ENCODE measurements at places on chromosomes 6 and 20.
A peak's percentile ranks its signal among the peaks of the same experiment; 100 is the strongest.

GRCh38 chr6:80302716-80303115, 196.2 kb downstream of the BCKDHB start:
- DNase-seq: no peak

DNA sequence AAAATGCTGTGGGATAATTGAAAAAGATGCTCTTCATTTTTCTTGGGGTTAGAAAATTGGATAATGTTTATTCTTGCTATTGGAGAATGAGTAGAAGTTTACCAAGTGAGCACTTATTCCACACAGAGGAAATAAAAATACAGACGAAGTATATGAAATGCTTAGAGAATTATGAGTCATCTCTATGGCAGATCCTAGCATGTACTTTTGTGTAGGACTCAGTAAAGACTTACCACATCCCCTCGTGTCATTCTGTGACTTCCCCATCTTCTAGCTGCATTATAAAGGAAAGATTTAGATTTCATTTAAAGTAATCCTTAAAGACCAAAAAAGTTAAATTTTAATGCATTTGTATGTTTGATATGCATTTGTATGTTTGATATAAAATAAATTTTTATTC, 685.6 kb downstream of the TBC1D32 start:
- DNase-seq: no peak

DNA sequence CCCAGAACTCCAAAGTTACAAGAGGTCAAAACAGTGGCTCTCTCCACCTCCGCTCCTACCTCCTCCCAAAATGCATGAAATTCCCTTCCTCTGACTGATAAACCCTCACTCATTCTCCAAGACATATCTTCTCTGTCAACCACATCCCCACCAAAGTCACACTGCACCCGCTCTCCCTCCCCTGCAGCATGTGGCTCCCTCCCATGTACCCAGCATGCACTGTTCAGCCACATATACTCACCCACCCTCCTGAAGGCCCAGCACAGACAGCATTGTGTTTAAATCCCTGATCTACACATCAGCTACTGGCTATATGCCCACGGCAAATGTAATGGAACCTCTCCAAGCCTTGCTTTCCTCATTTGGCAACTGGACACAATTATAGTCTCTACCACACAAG, 5.5 kb upstream of the POU5F1 start:
- DNase-seq: no peak

DNA sequence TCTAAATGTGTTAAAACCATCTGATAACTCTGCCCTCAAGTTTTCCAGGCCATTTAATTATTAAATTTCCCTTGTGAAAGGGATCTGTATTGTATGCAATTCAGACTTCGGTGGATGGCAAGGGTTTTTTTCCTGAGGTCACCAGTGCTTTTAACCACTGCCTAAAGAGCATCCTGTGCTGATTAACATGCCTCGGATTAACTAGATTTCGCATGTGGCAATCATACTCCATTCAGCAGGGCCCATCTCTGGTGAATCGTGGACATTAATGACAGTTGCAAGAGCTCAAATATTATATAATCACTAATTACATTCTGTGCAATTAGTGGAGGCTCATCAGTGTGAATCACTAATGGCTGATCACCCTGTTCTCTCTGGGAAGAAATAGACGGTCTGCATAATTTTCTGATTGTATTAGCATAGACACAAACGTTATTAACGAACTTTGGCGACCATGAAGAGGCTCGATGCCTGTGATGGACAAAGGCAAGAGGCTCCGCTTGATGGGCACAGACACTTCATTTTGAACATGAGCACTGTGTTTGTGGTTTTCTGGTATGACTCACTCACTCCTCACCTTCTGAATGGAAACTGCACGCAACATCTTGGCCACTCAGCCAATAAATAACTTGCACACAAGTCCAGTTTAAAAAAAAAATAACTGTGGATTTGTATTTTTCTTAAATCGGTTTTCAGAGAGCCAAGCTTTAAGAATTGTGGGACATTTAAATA, 31.4 kb downstream of the LINC00237 start:
- peak; percentile 16 for DNase-seq

DNA sequence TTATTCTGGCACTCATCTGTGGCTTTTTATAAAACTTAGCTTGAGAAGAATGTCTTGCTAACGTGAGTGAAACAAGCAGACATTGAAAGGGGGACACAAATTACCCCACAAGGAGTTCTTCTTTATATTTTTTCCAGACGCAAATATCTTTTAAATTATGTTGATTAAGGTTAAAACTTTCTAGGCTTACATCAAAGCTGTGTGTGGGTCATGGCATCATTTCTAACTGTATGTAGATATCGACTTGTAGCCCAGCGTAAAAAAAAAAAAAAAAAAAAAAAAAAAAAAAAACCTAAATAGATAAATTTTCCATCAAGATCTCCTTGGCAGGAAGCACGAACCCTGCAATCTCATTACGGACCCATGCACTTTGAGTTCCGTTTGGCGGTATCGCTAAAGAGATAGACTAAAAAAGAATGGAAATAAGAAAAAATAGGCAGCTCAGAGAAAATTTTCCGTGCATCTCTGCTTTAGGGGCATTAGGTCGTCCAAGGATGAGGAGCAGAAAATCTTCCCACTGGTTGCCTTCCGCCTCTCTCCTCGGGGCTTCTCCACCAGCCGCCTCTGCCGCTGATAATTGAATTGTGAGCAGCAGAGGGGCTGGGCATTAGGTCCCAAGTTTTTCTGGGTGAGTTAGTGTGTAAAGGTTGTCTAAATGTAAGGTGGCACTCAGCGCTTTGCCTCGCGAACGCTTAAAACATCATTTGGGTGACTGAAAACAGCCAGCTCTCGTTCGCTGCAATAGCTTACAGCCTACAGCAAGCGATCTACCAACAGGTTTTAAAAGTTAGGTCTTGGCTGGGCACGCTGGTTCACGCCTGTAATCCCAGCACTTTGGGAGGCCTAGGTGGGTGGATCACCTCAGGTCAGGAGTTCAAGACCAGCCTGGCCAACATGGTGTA, 194.0 kb downstream of the TRIM27 start:
- DNase-seq: no peak

DNA sequence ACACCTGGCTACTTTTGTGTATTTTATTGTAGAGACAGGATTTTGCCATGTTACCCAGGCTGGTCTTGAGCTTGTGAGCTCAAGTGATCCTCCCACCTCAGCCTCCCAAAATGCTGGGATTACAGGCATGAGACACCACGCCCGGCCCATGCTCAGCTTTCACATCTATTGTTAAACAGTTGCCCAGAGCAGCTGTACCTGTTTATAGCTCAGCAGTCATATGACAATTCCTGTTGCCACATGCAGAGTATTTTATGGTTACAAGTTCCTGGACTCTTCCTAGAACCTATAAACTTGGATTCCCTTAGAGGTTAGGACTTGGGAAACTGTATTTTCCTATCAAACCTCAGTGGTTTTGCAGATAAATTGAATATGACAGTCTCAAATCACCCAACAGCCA, 188.3 kb upstream of the KCNG1 start:
- DNase-seq: no peak

- no peak for DNase-seq
Measured at GRCh38 chr6:15659181-15659580, 3.6 kb downstream of the DTNBP1 start.

DNA sequence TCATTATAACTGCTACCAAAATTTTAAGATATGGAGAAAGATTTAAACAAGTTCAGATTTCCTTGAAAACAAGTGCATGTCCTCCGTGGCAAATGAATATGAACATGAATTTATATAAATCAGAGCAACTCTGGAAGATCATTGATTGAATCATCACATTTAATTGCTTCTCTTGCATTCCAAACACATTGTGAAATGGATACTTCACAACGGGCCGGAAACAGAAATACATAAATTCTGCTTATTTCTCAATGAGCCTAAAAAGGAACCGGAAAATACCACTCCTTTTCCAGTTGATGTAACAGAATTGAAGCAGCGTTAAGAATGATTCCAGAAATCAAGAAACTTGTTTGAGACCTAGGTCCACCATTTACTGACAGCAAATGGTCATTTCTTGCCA, 134.6 kb upstream of the BTN3A2 start:
- DNase-seq: no peak

- no peak for DNase-seq
Measured at GRCh38 chr6:163290545-163291274, 123.8 kb upstream of the QKI start.

DNA sequence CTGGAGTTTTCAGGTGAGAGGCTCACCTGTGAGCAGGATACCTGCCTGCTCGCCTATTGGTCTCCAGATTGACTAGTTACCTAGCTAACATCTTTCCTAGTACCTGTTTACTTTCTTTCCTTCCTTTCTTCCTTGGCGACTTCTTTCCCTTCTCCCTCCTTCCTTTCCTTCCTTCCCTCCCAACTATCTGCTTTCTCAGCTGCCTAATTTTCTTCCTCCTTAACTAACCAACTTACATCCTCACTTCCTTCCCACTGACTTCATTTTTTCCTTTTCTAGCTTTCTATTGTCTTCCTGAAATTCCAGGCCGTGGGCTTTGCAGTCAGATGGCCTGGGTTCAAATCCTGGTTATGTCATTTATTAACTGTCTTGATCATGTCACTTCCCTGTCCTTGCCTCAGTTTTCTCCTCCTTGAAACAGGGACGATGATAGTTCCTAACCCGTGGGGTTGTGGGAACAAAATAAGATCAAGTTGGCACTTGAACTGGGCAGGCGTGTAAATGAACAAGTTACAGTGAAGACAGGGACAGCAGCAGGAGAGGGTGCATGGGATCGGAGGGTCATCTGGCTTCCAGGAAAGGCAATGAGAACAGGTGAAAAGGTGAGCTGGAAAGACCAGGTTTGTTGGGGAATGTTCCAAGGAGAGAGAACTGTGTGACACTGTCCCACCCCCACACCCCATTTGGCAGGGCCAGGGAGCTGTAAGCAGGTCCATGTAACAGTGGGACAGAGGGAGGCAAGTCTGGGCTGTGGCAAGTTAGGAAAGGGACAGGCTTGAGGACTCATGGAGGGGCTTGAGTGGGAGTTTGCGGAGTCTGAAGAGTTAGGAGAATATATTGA, 540 bp downstream of the SGK2 start:
- no peak for DNase-seq

- no peak for DNase-seq
Measured at GRCh38 chr6:169838346-169839028, 87.1 kb downstream of the ERMARD start.

DNA sequence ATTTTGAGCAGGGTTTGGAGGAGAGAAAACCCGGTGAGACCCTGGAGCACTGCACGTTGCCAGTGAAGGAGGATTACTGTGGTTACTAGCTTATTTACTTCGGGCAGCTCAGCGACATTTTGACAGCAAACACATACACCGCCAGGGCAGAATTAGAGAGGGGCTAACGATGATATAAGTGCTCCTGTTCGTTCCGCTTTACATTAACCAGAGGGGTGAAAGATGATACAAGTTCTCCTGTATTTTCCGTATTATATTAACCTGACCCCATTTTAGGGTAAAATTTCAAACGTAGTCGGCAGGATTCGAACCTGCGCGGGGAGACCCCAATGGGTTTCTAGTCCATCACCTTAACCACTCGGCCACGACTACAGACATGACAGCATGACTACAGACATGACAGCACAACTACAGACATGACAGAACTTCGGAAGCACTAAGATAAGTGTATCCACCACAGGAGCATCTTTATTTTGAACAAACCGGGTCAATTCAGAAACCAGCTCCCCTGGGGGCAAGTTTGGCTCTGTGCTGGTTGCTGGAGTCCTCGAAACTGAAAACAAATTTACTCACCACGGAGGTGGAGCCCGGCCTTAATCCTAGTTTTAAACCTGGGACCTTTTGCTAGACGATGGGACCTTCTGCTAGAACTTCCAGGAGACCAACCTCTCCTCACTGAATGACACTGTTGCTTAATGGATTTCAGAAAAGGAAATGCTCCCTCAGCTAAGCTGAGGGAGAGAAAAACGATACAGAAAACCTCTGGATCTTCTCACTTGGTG, 80.4 kb upstream of the ZNF184 start:
- no peak for DNase-seq

DNA sequence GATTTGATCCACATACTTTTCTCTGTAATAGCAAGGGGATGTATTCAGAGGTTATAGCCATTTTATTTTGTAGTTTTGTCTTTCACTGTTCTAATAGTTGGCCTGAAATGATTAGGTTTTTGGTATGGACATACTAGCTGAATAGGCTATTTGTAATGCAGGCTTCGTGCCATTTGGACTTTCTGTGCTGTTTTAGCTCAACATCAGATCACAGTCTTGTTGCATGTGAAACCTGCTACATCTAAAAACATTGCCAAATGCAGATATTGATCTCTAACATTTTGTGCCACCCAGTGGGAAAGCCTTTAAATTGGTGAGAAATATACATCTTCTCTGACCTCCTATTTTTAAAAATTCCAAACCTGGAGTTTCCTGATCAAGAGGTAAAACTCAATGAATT, 157.5 kb upstream of the SCGN start:
- no peak for DNase-seq

- DNase-seq: no peak
Measured at GRCh38 chr20:19582782-19583181, 175.3 kb upstream of the RIN2 start.

DNA sequence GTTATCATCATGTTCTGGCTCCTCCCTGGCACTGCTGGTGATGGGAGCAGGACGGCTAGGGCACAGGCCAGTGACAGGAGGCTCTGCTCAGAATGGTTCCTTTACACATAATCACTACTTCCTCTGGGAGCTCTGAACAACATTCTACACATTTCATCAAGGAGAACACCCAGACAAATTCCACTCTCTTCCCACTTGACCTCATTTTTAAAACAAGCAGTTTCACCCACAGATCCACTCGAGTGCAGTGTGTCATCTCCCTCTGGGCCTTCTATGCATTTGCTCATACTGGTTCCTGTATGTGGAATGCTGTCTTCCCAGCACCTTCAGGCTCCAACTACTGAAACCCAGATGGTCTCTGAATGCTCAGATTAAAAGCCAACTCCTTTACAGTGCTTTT, 84.8 kb downstream of the ELOVL5 start:
- DNase-seq: no peak

- no peak for DNase-seq
Measured at GRCh38 chr20:36573798-36574365, 485 bp downstream of the TGIF2 start.

- peak; percentile 8 for DNase-seq
Measured at GRCh38 chr6:84685983-84686584, 78.3 kb downstream of the TBX18 start.

- no peak for DNase-seq
Measured at GRCh38 chr6:38057994-38058393, 238.5 kb downstream of the ZFAND3 start.

GRCh38 chr6:130907687-130908086, 80.5 kb downstream of the SMLR1 start:
- DNase-seq: no peak

GRCh38 chr20:23145281-23145700, 59.2 kb upstream of the CD93 start:
- DNase-seq: no peak

- DNase-seq: no peak
Measured at GRCh38 chr6:3798055-3798919, 46.8 kb upstream of the PXDC1 start.

- no peak for DNase-seq
Measured at GRCh38 chr6:53985366-53985765, 125.9 kb upstream of the MLIP start.

DNA sequence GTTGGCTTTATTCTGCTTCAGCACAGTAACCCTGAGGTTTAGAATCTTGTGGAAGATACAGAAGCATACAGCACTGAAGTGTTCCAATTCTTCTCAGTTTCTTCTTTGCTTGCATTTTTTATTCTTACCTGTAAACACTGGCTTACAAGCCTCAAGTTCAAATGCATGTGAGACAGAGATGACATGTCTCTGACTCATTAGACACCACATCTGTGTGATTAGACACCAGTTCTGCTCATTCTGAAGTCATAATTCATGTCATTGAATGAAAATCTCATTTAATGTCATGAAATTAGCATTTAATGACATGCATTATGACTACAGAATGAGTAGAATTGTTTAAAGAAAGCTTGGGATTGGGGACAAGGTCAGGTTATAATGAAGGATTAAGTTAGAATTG, 5.8 kb downstream of the GZF1 start:
- no peak for DNase-seq

Data from GM12864 (cell line).